IMR-90 (cell line): ENCODE measurements at places on chromosomes 16 and 17.

- DNase-seq = no peak
These were observed 73.7 kb upstream of the ZNF750 start for GRCh38 chr17:82913304-82914043.

DNA sequence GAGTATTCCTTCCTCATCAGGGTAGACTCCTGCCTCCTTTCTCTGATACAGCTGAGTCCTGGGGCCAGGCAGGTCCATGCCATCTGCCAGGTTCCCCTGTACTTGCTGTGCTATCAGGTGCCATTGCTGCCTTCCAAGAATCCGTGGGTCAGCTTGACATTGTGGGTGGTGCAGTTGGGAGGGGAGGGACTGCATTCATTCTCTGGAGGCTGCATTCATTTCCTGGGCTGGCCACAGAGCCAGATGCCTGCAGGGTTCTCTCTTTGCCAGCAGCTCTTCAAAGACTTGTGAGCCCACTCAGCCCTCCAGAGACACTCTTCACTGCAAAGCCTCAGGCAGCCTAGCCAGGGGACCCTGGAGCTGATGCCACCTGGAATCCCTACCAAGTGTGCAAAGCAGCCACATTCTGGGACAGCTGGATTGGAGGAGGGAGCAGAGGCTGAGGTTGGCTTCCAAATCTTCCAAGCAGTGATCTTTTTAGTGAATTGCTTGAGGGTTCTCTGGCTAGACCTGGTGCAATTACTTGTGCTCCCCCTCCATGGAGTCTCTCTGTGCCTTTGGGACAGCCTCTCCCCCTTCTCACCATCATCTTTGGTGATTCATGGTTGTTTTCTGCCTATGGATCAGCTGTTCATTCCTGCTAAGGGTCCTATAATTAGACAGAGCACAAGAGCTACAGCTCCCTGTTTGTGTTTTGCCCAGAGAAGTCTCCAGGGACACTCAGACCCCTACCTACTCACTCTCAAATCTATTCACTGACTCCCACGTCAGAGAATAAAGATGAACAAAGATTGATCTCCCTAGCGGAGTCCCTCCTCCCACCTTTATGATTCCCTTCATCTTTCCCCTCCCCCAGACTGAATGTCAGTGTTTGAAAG, 20.9 kb downstream of the ANKFN1 start:
- DNase-seq = no peak

- no peak for DNase-seq
These were observed 377.1 kb downstream of the GRIN2A start for GRCh38 chr16:9805109-9805508.

- no peak for DNase-seq
These were observed 101.9 kb upstream of the COX10 start for GRCh38 chr17:13967416-13967815.

GRCh38 chr17:73069841-73070240, 22.6 kb downstream of the SLC39A11 start:
- DNase-seq = no peak

GRCh38 chr17:60901806-60902205, 224.2 kb downstream of the BCAS3 start:
- DNase-seq = peak; percentile 81

DNA sequence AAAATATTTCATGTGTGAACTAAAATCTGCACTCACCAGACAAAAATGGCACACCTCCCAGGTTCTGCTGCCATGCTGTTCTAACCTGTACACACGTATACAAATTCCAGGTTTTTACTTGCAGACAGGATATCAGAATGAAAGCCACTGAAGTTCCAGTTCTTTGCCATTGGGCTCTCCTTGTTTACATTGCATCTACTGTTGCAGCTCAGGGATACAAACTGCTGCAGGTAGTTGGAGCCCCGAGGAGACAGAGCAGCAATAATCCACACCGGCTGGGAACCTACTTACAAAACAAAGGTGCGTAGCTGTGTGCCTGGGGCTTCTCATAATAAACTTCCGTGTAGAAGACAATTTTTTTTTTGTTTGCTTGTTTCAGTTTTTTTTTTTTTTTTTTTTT, 59.6 kb downstream of the HAPSTR1 start:
- no peak for DNase-seq
